ENCODE measurements at places on chromosomes 2 and 18. TPM values are rescaled to one million over a fixed set of nuclear protein-coding genes. Genes with fewer than 3 reads are reported as not detected.
A peak's percentile ranks its signal among the peaks of the same experiment; 100 is the strongest.

- no peak for DNase-seq
Observed at GRCh38 chr2:10157293-10157692, 34.8 kb downstream of the RRM2 start.

DNA sequence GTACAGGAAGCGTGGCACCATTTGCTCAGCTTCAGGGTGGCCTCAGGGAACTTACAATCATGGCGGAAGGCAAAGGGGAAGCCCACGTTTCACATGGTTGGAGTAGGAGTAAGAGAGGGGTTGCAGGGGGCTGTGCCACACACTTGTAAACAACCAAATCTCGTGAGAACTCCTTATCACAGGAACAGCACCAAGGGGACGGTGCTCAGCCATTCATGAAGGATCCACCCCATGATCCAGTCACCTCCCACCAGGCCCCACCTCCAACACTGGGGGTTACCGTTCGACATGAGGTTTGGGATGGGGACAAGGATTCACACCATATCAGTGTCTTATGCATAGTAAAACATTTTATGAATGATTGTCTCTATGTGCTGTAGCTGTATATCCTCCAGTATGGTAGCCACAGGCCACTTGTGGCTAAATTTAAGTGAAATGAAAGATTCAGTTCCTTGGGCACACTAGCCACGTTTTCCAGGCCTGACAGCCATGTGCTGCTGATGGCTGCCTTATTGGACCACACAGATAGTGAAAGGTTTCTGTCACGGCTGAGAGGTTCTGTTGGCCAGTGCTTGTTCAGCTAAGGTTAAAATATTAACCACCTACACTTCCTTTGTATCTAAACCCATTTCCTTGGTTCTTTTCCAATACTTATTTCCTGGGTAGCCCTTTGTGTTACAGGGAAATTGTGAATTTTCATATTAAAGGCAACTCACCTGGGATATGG, 77.3 kb downstream of the AGAP1 start:
- no peak for DNase-seq

DNA sequence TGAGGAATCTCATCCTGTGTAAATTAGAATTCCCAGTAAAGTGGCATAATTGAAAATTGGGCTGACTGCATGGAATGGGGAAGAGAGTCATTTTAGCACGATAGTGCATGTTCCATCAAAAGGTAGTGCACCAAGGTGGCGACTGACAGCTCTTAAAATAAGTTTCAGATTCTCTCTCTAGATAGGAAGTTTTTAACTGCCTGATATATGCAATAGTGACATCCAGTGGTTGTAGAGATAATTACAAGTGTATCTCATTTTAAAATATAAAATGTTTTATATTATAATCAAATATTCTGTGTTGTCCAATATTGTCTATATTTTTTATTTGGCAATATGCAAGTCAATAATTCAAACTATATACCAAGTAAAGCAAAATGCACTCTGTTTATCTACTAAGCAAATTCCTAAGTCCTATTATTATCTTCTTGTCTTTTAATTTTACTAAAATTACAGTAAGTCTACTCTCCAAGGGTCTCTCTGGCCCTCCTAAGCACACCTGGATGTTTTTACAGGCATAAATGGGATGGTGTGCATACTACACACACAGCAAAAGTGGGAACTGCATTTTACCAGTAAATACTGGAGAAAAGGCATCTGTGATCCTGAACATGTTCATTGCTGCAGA, 397.7 kb upstream of the HNRNPA3 start:
- no peak for DNase-seq

DNA sequence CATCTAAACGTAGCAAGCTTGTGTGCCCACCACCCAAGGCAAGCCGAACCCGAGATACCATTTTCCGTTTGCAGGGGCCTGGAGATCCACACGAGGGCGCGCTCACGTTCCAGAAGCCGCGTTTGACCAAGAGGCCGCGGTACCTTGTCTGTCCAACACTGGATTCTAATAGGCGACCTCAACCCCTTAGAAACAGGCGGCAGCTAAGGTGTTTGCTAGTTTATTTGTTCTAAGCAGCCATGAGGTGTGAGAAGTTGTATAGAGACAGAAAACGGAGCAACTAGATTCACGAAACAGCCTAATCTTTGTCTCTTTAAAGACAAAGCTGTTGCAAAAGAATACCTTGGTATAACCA, 4.2 kb downstream of the HOXD11 start:
- peak; percentile 86 for DNase-seq

DNA sequence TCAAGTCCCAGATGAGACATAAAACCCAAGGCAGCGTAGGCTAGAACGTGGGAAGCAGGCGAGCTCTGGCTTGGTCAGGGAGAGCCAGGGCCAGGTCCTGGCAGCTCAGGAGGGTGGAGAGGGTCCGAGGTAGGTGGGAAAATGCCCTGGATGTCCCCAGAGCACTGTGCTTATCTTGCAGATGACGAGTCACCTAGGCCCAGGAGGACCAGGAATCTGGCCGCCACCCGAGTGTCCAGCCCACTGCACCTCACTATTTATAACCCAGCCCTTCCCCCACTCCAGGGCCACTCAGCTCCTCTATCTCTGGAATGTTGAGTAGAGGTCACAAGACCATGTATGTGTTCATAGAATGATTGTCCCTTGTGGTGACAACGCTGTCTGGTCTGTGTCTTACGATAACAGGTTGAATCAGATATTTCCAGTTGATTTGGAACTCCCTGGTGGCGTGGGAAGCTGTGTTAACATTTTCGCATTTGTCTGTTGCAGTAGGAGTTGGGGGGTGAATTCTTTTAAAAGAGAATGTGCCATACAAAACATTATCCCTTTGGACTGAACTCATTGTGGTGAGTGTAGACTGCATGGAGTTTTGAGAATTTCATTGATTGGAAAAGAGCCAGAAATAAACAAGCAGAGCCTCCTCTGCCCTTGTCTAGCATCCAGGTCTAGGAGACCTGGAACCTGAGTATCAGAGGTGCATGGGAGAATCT, 47.5 kb downstream of the EMILIN2 start:
- no peak for DNase-seq

GRCh38 chr2:200159357-200159707, 147.2 kb upstream of the SPATS2L start:
- no peak for DNase-seq

DNA sequence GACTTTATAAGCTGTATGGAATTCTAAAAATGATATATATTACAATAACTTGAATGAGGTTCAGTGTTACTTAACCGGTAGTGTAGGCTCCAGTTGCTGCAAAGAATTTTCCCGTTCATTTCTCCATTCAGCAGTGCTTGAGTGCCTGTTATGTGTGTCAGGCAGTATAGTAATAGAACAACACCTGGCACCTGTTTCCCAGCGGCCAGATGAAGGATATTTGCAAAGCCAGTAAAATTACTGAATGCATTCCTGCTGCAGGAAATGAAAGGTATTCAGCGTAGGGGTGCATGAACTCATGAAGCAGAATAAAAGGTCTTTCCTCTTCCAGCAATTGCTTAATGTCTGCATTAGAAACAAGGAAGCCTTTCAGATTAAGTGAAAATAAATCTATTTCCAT, 18.8 kb downstream of the YPEL5 start:
- no peak for DNase-seq

FBLN7 gene
- polyA plus RNA-seq, result 12.2 TPM

DNA sequence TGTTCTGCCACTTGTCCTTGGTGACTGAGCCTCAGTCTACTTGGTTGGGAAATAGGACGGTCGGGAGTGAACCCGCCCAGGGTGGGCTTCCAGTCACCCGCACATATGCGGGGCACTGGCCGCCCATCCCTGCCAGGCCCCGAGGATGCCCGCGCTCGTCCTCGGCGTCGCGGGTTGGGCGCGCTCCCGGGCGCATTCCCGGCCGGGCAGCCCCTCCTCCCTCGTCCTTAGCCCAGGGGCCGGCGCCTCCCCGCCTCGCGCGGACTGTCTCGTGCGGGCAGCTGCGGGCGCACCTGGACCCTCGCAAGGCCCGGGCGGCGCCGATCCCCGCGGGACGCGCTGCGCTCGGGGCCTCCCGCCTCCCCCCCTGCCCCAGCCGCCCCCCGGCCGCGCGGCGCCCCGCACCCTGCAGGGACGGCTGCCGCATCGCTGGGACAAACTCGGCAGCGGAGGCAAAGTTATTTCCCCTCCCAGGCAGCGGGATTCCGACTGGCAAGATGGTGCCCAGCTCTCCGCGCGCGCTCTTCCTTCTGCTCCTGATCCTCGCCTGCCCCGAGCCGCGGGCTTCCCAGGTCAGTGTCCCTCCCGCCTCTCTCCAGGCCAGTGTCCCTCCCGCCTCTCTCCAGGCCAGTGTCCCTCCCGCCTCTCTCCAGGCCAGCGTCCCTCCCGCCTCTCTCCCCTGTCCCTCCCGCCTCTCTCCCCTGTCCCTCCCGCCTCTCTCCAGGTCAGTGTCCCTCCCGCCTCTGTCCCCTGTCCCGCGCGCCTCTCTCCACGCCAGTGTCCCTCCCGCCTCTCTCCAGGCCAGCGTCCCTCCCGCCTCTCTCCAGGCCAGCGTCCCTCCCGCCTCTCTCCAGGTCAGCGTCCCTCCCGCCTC, at the start of gene FBLN7:
FBLN7 (plus strand) TSS at position 227 of the 874 bp plus-strand sequence; CDS start at position 498, 271 bp downstream.
- DNase-seq, result no peak

DNA sequence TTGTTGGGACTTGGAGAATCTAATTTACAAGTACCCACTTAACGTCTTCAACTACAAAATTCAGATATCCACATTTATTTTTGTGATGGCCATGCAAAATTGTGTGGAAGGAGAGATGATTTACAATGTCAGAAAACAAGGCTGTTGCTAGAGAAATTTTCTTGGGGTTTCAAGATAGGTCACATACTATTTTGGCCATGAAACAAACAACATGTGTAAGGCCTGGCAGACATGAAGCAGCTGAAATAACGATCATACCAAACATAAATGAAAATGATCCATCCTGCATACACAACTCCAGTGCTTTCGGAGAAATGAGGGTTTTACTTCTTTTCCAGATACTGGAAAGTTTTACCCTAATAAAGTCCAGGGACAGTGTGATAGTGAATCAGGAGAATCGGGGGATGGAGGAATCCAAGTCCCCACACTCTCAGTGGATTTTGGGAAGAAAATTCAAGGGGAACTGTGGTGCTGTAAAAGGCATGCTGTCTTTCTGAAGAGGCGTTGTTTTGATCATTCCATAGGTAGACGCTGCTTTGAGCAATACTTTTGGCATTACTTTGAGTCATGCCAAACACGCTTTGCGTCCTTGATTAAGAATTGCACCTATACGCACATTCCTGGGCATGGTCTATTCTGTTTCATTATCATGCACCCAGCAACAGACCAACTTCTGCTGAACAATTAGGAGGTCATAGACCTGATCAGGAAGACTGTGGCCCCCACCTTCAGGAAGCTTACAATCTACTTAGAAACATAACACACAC, 79.4 kb downstream of the POU3F3 start:
- DNase-seq, result no peak

LCT gene
- polyA plus RNA-seq, result not detected

DNA sequence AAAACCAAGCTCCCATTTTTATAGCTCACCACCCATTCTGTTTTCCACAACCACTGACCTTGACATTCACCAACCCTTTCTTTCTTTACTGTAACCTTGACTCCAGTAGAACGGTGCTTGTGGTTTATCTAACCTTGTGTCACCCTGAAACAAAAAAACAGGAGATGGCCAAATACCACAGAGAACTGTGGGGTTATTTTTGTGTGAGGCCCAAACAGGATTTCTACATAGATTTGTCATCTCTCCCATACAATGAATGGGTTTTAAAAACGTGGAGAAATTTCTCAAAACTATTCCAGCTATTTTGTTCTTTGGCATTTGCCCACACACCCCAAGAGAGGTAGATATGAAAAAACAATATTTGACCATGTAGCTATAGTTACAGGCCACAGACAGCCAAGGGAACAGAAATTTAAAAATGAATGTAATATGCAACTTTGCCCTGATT, 231.3 kb upstream of the TANK start:
- DNase-seq, result no peak

DNA sequence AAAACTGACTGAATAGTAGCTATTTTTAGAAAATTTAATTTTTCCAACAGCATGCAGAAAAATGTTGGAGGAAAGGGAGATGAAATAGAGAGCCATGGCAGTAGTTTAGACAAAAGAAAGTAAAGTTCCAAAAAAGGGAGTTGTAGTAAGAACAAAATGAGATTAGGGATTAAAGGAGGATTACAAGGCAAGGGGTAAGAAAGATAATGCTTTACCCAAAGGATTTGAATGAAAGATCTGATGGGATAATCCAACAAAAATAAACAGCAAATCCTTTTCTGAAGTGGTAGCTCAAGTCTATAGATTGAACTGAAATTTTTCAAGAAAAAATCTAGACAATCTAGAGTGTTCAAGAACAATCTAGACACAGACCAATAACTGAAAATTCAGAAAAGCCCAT, 644.3 kb upstream of the FSHR start:
- DNase-seq, result no peak

DNA sequence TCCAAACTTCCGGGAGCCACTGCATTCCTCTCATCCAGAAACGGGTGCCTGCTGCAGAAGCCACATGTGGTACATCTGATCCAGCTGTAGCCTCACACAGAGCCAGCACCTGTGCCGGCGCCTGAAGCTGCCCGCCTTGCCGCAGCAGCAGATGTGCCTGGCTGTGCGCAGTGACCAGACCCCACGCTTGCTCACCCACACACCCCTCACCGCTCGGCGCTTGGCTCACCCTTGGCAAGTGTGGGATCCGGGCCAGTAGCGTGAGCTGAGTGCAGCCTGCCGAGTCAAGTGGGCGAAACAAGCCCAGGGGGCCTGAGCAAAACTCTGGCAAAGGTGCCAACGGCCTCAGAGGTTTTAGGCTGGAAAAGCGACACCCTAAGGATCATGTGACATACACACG, 220.1 kb upstream of the TMEFF2 start:
- DNase-seq, result no peak

- peak; percentile 72 for DNase-seq
Observed at GRCh38 chr2:150485114-150485870, 2.2 kb downstream of the RND3 start.

IL1RN gene
- polyA plus RNA-seq, result 8.7 TPM

DNA sequence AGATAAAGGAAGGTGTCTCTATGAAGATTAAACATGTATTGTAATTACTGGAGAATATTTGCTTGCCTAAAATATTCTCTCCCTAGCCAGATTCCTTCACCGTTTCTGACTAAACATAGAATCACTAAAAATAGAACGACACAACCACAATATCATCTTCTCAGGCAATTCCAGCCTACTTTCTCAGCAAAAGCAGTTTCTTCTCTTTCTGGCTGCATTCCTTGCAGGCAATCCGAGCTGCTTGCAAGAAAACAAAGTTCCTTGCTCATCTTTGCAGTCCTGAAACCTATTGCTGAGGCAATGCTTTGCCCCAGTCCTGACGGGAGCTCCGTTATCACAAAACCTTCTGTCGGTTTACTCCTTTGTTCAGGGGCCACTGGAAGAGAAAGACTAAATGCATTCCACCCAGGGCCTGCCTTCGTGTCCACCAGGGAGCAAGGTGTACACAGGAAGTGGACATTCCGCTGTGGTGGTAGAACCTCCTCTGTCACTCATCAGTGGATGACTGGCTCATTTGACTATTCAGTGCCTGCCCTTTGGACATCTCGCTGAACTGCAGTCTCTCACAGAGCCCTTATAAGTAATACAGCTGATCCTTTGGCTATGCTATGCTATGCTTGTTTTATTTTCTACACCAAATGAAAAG, 239.2 kb upstream of the DOK6 start:
- no peak for DNase-seq

- DNase-seq, result no peak
Observed at GRCh38 chr2:11375689-11376027, 31.2 kb upstream of the ROCK2 start.

GRCh38 chr2:16245481-16246054, 305.2 kb downstream of the MYCN start:
- no peak for DNase-seq

DLGAP1 gene
- polyA plus RNA-seq, result 6.8 TPM
